ENCODE measurements at places on chromosomes 5 and 9. TPM values are rescaled to one million over a fixed set of nuclear protein-coding genes. Genes with fewer than 3 reads are reported as not detected.

ADAMTS13 gene
- 0.44 TPM for total RNA-seq

FAM114A2 gene
- total RNA-seq: 27.4 TPM

ARL14EPL gene
- total RNA-seq: under 0.01 TPM

ANKRD18B gene
- 0.22 TPM for total RNA-seq

PCDHGB1 gene
- total RNA-seq: 1.6 TPM

PCDHA6 gene
- 0.20 TPM for total RNA-seq

SLC27A6 gene
- under 0.01 TPM for total RNA-seq

HTR1A gene
- not detected for total RNA-seq

JAKMIP2 gene
- total RNA-seq: not detected

AUH gene
- 13.3 TPM for total RNA-seq

ENTR1 gene
- 14.2 TPM for total RNA-seq

TSPAN17 gene
- total RNA-seq: 34.4 TPM

APBA1 gene
- total RNA-seq: 6.2 TPM

SNCAIP gene
- total RNA-seq: 10.7 TPM

DNA sequence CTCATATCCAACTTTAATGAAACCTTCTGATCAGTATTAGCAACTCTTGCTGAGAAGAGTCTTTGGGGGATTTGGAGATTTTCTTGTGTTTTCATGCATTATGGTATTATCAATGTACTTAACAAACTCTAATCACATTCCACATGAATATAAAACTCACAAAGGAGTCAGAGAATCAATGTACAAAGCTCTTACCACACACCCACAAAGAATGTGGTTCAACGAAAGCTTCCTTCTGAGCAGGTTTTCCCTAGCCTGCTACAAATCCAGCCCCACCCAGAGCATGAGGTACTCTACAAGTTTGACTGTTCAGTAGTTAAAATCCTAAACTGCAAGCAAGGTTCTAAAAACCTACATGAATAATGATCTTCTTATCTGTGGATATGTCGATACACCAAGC is 210.1 kb downstream of the TARS1 start:
- DNase-seq: no peak

GRCh38 chr5:59528202-59528862 is 365.2 kb downstream of the PDE4D start:
- no peak for DNase-seq

GRCh38 chr9:132099167-132099566 is 19.5 kb upstream of the MED27 start:
- no peak for DNase-seq

GRCh38 chr9:120361551-120361950 is 218.4 kb downstream of the CDK5RAP2 start:
- no peak for DNase-seq

- no peak for DNase-seq
These were observed 378.3 kb upstream of the WWC1 start for GRCh38 chr5:167912941-167913665.

DNA sequence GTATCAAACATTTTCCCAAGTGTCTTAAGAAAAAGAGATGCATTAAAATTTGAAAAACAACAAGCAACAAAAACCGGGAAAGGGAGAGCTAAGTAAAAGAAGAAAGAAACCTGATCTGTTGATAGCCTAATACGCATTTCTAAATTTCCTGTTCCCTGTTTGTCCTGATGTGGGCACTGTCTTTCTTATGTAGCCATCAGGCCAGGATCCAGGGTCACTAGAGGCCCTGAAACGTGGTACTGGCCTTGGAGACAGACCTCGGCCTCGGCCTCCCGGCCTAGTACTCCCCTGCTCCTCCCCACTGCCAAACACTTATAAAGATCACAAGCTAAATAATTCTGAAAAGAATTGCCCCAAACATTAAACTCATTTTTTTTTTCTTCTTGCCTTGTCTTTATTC is 547.2 kb downstream of the IRX1 start:
- no peak for DNase-seq

GRCh38 chr5:107330903-107331302 is 339.8 kb downstream of the EFNA5 start:
- no peak for DNase-seq

- no peak for DNase-seq
These were observed 4.7 kb upstream of the FOXB2 start for GRCh38 chr9:77014597-77015263.

GRCh38 chr9:124214116-124214515 is 43.6 kb upstream of the NEK6 start:
- peak; percentile 41 for DNase-seq

DNA sequence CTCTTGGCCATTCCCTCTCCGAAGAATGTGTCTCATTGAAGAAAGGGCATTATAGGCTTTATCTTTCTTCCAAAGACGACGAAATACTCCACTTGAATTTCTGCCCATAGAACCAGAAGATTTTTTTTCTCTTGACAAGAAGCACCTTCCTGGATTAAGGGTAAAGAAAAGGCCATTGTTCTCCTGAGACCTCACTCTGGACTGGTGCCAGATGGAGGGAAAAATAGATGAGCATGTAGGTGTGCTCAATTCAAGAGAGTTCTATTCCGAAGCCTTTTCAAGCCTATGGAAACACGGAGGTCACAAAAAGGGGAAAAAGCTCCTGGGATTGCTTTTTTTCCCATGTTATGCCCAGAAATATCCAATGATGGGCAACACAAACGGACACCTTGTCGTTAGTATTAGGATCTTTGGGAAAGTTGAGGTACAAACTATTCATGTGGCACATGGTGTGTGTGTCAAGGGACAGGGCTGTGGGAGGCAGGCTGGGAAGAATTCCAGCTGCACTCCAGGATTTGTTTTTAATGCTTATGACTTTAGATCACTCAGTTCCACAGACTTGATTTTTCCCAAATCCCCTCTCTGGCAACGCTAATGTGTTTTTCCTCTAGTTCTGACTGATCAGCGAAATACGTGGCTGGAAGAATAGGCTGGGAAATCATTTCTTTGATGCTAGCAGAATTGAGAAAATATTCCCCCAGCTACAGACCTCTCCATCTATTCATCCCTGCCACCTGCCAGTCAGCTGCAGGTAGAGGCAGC is 89.9 kb downstream of the SIL1 start:
- DNase-seq: no peak

GRCh38 chr5:103472830-103473229 is 89.8 kb downstream of the NUDT12 start:
- peak; percentile 15 for DNase-seq

DNA sequence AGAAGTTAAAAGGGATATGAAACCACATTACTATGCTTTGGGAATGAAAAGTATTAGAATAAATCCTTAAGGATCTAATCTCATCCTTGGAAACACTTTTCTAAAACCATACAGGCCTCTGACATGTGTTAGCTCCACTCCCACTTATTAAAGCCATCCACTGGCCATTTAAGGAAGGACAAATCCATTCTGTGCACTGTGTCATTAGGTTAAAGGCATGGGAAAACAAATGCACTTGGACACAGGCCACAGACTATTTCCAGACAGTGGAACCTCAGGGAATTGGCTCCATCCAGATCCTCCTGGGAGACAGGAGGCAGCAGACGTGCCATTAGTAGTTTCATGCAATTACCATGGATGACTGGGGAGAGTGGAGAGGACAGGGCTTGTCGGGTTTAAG is 454.9 kb downstream of the ENC1 start:
- no peak for DNase-seq

- no peak for DNase-seq
These were observed 76.8 kb downstream of the PALM2AKAP2 start for GRCh38 chr9:109856785-109857184.

GRCh38 chr9:33163433-33164137 is 3.6 kb downstream of the B4GALT1 start:
- no peak for DNase-seq

GRCh38 chr5:33688526-33688925 is 203.3 kb downstream of the ADAMTS12 start:
- DNase-seq: no peak

GRCh38 chr9:36897019-36897418 is 137.0 kb downstream of the PAX5 start:
- no peak for DNase-seq

DNA sequence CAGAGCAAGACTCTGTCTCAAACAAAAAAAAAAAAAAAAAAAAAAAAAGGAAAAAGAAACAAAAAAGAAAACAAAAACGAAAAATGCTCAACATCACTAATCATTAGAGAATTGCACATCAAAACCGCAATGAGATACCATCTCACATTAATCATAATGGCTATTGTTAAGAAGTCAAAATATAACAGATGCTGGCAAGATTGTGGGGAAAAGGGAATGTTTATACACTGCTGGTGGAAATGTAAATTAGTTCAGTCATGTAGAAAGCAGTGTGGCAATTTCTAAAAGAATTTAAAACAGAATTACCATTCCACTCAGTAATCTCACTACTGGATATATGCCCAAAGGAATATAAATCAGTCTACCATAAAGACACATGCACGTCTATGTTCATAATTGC is 50.4 kb upstream of the PRR16 start:
- DNase-seq: no peak

GRCh38 chr9:114117614-114117995 is 18.5 kb upstream of the KIF12 start:
- no peak for DNase-seq

- no peak for DNase-seq
These were observed 292.9 kb downstream of the NR3C1 start for GRCh38 chr5:143110591-143110990.

DNA sequence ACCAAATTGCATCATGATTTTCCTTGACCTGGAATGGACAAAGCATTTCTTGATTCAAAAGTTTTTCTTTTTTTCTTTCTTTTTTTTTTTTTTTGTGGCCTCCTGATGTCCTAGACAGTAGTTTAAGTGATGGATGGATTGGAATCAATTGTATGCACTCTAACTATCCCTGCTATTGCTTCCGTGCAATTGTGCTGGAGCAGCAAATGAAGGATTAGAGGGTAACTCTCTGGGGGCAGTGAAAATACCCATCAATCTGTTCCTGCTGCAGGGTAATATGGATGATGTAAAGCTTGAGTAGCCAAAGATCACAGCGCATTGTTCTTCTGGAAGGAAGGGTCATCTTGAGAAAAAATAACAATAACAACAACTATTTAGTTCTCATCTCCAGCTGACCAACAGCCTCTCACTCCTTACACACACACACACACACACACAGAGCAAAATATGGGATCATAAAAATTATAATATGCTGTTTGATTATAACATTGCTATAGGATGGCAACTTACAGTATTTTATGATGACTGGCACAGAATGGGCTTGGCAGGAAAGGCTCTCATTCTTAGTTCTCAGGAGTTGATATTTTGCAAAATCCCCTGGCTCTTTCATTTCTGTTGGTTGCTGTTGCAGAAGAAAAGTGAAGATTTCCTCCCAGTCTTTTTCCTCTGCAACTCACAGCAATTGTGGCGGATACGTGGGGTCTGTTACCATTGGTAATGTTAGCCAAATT is 160.9 kb upstream of the DMAC1 start:
- DNase-seq: no peak

GRCh38 chr9:21991072-21991959 is 2.9 kb downstream of the CDKN2A start:
- peak; percentile 30 for DNase-seq

GRCh38 chr5:66570201-66570600 is 26.0 kb upstream of the MAST4 start:
- DNase-seq: no peak

GRCh38 chr5:158756871-158757270 is 342.8 kb downstream of the EBF1 start:
- DNase-seq: no peak

DNA sequence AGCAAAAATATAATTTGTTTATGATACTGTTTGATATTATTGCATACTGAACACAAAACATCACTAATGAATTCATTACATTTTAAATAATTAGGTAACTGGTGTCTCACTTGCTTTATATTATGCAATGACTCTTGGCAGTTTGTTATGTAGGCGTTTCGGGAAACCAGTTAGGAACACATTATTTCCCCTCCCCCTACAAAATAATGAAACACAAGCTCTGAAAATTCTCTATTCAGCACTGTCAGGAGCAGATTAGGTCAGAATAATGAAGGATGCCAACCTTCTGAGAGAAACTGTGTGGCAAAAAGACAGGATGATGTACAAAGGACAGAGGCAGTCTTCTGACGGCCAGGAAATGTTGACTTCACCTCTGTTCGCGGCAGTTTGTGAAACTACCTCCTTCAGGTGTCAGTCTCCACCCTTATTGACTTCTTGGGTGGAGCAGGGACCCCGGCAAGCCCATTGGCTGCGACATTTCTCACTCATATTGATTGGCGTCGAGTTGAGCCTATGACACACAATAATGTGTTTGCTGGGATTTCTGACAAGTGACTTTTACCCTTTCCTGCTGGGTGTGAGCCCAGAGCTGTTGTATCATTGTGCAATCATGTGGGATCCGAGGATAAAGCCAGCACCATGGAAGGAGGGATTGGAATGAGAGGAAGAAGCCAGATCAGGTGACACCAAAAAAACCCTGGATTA is 33.9 kb downstream of the SH3PXD2B start:
- DNase-seq: peak; percentile 34

DNA sequence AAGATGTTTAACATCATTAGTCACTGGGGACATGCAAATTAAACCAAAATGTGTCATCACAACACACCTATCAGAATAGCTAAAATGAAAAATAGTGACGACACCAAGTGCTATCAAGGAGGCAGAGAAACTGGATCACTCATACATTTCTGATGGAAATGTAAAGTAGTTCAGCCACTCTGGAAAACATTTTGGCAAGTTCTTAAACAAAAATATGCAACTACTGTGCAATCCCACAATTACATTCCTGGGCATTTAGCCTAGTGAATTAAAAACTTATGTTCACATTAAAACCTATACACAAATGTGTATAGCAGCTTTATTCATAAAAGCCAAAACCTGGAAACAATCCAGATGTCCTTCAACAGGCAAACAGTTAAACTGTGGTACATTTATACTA is 53.1 kb downstream of the SVEP1 start:
- DNase-seq: no peak

GRCh38 chr9:38234479-38235170 is 157.9 kb upstream of the ALDH1B1 start:
- no peak for DNase-seq

All from lung microvascular endothelial cell (primary cell).